Activated CD4-positive, CD25-positive, alpha-beta regulatory T cell (primary cell): ENCODE measurements at places on chromosomes 6 and 20.

DNA sequence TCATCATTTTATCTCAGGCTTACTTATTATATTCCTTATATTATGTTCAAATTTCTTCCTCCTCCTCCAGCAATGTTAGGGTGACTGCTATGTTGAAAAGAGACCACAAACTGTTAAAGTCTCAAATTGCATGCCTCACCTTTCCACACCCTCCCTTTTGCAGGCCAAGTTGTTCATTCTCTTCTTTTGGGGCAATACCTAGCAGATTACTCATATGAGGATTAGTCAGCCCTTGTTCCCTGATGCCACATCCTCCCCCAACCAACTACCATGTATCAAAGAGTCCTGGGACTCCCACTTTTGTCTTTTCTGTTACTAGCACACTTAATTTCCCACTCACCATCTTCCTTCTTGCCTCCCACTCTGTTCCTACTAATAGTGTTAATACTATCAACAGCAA is 434.7 kb downstream of the BCKDHB start:
- no peak for DNase-seq

GRCh38 chr6:15061908-15062515 is 183.9 kb upstream of the JARID2 start:
- no peak for DNase-seq

- DNase-seq, result no peak
Observed at GRCh38 chr6:25122622-25123237, 156.4 kb upstream of the CARMIL1 start.

GRCh38 chr6:166749666-166750065 is 122.6 kb upstream of the RPS6KA2 start:
- DNase-seq, result no peak

- DNase-seq, result no peak
Observed at GRCh38 chr6:55651015-55651414, 72.0 kb upstream of the HMGCLL1 start.

DNA sequence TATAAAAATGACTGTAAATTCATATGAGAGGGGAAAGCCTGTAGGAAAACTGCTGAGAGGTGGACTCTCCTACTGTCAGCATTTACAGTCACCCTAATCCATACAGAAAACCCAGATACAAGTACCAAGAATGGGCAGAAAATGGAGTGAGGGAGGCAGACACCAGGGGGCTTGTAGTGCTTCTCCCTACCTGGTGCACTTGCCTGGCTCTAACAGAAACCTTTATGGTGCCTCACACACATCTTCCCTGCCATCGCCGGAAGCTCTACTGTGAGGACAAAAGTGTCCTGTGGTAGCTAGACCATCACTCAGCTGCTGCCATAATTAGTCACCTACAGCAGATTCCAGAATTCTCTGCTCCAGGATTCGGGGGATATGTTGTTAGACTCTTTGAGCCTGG is 441.3 kb downstream of the TFAP2B start:
- DNase-seq, result no peak

- no peak for DNase-seq
Observed at GRCh38 chr6:167397712-167398111, 72.8 kb downstream of the TTLL2 start.

- DNase-seq, result no peak
Observed at GRCh38 chr20:33796907-33797544, 14.1 kb upstream of the CHMP4B start.

- DNase-seq, result no peak
Observed at GRCh38 chr20:19269737-19270340, 57.4 kb downstream of the SLC24A3 start.

DNA sequence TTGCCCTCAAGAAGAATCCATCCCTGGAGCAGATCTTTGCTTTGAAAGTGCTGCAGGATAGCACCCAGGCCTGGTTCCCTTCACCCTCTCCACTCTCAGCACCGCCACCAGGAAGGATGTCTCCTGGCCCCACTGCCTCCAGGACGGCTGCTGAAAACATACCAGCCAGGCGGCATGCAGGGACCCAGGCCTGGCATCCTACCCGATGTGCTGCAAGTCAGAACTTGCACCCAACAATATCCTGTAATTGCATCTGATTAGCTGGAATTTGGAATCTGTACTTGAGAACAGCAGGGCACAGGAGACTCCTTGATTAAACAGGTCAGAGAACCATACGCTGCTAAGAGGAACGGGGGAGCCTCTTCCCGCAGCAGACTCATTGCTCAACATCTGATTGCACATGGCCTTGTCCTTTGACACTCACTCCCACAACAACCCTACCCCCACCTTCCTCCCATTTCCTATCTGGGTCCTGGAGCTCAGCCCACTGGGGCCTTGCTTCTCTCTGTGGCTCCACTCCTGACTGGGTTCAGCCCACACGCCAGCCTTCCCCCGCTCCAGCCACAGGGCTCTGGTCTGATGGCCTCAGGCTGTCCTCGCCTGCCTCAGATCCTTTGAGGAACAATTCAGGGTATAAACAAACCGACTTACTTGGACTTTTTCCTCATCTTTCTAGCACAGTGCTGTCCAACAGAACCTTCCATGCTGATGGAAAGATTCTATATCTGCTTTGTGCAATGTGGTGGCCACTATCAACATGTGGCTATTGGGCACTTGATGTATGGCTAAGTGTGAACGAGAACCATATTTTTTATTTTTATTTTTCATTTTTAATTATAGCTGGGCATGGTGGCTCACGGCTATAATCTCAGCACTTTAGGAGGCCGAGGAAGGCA is 78.0 kb downstream of the FGD2 start:
- DNase-seq, result no peak

DNA sequence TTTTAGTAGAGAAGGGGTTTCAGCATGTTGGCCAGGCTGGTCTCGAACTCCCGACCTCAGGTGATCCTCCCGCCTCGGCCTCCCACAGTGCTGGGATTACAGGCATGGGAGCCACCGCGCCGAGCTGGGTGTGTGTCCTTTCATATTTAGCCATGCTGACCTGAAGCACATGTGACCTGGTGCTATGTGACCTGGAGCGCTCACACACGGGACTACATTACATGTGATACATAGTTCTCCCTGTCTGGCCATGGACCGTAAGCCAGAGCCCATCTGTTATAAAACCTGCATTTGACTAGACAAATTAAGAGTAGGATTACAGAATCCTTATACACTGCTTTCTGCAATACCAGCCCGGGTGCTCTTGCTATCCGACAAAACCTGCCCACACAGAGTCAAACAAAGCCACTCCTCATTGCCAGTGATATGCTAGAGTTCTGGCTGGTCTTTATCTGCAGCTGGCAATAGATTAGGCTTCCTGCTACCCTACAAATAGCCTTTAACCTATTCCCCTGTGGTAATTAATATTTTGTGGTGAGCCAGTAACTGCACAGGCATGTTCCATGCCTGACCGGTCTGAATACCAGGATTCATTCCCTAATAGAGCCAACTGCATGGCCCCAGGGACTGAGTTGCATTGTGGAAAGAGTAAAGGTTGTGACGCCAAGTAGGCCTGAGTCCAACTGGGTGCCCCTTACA is 26.3 kb upstream of the FAM50B start:
- no peak for DNase-seq

DNA sequence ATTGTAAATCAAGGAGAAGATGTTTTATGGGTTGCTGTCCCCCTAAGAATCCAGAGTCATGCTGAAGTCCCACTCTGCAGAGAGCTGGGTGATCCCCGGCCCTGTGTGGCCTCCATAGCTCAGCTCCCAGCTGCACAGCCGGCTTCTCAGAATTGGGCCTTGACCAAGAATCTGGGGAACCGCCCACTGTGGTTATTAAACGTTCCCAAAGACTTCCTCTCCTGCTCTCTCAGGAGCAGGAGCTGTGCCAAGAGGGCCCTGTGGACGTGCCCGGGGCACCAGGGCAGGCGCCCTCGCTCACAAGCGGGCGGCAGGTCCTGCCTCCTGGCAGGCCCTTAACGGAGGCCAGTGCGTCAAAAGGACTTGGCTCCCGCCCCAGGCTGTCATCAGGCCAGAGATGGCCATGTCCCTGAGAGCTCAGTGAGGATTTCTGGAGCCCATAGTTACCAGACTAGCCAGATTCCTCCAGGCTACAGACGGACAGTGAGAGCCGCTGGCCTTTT is 30.4 kb downstream of the ZC3H12D start:
- no peak for DNase-seq
